ENCODE measurements at places on chromosomes 6 and 20. TPM values are rescaled to one million over a fixed set of nuclear protein-coding genes. Genes with fewer than 3 reads are reported as not detected.

The LY6G6F gene
- total RNA-seq, result not detected

The BACH2 gene
- 4.0 TPM for total RNA-seq

The KHDC1L gene
- total RNA-seq, result not detected

The FAM50B gene
- total RNA-seq, result 4.1 TPM

The TCF15 gene
- total RNA-seq, result not detected

The TSPO2 gene
- total RNA-seq, result not detected

The LY86 gene
- total RNA-seq, result not detected

The REM1 gene
- total RNA-seq, result not detected

The C20orf144 gene
- total RNA-seq, result 0.34 TPM

The OR2B3 gene
- total RNA-seq, result not detected
